Activated naive CD8-positive, alpha-beta T cell treated with anti-CD3 and anti-CD28 coated beads, Interleukin-2, amount 50 U/mL, for 24 hours (primary cell): ENCODE measurements at places on chromosomes 7 and 10.

GRCh38 chr10:32207544-32207943 lies 139.4 kb downstream of the EPC1 start:
- DNase-seq: peak; percentile 59

DNA sequence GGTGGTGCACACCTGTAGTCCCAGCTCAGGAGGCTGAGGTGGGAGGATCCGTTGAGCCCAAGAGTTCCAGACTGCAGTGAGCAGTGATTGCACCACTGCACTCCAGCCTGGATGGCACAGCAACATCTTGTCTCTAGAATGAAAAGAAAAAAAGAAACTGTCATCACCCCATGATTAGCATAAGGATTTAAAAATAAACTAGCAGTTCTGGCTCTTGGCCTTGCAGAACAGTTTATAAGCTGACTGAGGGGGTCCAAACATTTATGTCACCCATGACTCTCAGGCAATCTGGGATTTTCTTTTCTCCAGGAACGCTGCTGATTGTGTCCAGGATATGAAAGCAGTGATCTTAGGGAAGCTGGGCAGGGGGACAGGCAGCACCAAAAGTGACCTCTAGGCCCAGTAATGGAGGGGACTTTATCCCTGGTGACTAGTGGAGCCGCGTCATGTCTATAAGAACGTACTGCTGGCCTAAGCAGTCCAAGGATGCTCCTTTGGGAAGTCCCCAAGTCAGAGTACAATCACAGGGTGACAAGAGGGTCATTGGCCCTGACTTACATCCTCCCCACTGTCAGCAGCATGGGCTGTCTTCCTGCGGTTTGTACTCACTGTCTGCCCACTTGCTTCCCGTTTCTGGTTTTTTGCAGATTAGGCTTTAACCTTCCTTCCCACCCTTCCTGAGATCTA lies 177.4 kb downstream of the ARHGAP12 start:
- no peak for DNase-seq

- DNase-seq: no peak
These were observed 8.0 kb downstream of the GRIFIN start for GRCh38 chr7:2468227-2468626.

DNA sequence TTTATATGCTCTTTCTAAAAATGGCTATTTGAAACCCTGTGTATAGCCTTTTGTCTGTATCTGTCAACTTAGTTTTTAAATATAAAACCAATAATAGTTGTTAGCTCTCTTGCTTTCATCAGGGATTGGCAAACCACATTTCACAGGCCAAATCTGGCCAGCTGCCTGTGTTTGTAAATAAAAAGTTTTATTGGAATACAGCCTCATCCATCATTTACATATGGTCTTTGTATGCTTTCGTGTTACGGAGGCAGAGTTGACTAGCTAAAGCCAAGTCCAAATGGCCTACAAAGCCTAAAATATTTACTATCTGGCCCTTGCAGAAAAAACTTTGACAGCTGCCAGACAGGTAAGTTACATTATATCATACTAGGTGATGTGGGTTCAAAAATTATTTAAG lies 235.0 kb downstream of the BICC1 start:
- no peak for DNase-seq

- DNase-seq: no peak
These were observed 257.1 kb downstream of the CAMK1D start for GRCh38 chr10:12606461-12606860.

DNA sequence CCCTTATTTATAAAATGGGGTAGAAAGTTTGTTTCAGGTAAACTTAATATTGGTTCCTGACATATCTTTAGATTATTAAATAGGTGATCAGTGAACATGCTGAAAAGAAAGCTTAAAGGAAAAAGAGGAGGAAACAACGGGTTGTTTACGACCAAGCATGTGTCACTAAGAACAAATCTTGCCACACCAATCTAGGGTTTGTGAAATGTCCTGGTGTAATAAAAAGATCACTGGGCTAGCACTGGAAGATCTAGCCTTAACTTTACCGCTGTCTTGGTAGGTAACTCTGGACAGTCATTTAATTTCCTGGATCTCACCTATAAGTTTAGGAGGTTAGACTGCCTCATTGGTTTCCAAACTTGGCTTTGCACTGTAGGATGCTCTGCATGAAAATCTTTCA lies 19.0 kb downstream of the VPS26A start:
- no peak for DNase-seq

GRCh38 chr10:119395280-119396007 lies 147.1 kb downstream of the RGS10 start:
- no peak for DNase-seq

GRCh38 chr10:7788639-7789286 lies 786 bp downstream of the ATP5F1C start:
- no peak for DNase-seq

GRCh38 chr7:69597278-69598076 lies 798 bp upstream of the AUTS2 start:
- DNase-seq: peak; percentile 14

DNA sequence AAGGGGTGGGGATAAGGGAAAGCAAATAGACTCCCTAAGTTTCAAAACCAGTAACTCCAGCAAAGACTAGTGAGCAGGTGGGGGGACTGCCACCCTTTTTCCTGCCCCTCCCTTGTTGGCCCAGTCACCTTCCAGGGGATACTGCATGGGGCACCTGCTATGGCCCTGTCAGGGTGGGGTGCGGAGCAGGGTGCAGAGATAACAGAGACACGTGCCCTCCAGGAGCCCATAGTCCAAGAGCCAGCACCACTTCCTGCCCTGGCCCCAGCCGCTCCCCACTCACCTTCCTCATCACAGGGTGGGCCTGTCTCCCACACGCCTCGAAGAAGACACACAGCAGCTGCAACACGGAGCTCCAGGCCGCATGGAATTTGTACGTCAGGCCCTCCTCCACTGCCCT lies 20.6 kb downstream of the RRP12 start:
- DNase-seq: no peak

- DNase-seq: no peak
These were observed 239.6 kb upstream of the KLF14 start for GRCh38 chr7:130973637-130974036.

DNA sequence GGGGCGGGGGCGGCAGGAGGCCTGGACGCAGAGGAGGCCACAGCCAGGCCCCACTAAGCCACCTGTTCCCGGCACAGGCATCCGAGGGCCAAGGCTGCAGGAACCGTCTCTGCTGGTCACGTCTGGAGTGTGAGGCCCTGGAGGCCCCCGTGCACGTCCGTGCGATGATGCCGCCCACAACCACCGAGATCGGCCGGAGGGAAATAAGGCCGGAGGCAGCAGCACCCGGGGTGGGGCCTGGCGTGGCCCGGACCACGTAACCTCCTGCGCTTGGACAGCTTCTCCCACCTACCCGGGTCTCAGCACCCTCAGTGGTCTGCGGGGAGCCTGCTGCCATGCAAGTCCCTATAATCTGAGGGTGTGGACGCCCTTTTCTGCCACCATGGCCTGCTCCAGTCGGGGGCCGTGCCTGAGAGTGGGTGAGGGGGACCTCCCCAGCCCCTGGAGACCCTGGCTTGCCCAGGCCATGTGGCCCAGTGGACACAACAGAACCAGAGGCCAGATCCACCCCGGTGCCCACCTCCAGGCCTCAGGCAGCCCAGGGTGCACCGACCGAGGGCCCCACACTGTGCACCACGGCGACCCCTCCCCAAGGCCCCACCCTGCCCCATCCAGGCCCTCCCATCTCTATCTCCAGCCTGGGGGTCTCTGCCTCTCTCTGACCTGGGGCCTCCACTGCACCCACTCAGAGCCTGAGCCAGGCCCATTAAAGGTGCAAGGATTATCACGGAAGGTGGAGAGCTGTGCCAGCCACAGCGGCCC lies 83.1 kb downstream of the PDGFA start:
- DNase-seq: no peak

- no peak for DNase-seq
These were observed 32.3 kb downstream of the RPS24 start for GRCh38 chr10:78066012-78066411.

DNA sequence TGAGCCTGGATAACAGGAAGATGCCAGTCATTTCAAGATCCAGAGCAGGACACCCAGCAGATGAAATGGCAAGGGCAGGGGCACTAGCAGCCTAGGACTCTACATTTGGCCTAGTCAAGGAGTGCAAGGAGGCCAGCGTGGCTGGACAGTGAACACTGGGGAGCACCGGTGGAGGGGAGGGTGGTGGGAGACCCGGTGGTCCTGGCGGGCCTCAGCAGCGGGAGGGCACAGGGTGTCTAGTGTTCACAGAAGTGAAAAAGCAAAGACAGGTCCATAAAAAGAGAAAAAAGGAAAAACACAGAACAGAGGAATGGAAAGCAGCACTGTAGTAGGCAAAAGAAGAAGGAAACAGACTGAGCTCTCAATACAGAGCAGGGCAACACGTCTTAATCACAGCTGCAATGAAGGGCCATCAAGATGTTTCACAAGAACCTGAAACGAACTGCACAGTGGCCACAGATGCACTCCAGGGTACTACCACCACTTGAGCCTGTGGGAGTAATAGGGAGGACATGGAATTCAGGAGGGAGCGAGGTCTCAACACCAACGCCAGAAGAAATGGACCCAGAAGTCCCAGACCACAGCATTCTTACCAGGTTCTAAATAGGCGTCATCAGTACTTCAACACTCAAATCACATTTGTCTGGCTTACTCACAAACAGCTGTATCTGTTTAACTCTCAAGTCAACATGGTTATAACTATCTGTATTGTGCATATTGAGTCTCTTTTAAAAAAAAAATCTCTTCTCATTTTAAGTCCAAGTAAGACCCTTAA lies 573.7 kb downstream of the PARD3 start:
- DNase-seq: no peak

GRCh38 chr7:112140600-112140999 lies 65.6 kb downstream of the DOCK4 start:
- DNase-seq: no peak

- no peak for DNase-seq
These were observed 23.8 kb upstream of the IFIT2 start for GRCh38 chr10:89278034-89278535.

GRCh38 chr7:37921876-37922275 lies 1.4 kb downstream of the EPDR1 start:
- DNase-seq: no peak

DNA sequence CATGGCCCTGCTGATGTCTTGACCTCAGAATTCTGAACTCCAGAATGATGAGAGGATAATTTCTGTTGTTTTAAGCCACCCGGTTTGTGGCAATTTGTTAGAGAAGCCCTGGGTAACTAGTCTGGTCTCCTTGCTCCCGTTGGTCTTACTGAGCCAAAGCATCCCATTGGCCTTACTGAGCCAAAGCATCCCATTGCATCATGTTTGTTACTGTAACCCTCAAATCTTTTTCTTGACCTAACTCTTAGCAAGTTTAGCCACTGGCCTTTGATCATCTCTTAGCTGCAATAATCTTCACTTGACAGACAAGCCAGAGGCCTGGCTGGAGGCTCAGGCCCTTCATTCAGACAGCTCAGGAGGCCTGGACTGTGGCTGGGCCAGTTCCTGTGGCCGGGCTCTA lies 21.8 kb downstream of the TBXAS1 start:
- DNase-seq: no peak

DNA sequence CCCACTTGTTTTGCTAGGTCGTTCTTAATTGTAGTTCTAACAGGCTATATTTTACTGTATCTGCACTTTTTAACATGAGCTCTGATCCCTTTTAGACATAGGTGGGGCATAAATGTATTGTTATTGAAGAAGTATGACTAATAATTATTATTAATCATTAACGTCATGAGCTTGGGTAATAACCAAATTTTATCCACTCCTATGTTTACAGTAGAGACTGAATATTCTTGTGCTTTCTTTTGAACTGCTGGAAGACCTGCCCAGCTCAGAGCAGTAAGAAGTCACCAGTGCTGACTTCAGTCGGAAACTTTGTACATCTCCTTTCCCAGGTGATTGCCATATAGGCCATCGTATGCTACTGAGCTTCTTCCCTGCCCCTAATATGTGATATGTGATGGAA lies 18.7 kb downstream of the PKD2L1 start:
- DNase-seq: no peak

GRCh38 chr10:128475686-128476367 lies 349.6 kb upstream of the MKI67 start:
- DNase-seq: no peak

DNA sequence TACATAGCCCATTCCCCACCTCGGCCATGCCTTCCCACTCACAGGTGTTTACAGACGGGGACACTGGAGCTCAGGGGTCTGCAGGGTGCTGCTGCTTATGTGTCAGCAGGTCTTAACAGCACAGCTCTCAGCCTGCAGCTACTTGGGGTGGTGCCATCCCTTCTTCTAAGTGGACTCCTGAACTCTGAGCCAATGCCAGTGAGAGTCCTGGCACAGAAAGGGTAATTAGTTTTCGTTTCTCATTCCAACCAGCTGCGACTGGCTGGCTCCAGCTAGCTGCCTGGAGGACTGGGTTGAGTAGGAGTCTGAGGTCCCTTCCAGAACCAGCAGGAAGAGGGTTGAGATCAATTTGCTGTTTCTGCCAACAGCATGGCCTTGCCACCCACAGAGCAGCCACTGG lies 88.3 kb upstream of the AGK start:
- DNase-seq: no peak

DNA sequence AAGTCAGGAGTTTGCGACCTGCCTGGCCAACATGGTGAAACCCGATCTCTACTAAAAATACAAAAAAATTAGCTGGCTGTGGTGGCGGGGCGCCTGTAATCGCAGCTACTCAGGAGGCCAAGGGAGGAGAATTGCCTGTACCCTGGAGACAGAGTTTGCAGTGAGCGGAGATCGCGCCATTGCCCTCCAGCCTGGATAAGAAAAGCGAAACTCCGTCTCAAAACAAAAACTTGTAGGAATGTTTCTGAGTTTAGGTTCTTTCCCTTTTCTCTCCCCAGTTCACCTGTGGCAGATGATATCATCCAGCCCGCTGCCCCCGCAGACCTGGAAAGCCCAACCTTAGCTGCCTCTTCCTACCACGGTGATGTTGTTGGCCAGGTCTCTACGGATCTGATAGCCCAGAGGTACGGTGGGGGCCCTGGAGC lies 138.8 kb upstream of the BTBD16 start:
- DNase-seq: no peak

GRCh38 chr7:30740417-30741181 lies 11.3 kb upstream of the INMT start:
- DNase-seq: peak; percentile 82

- DNase-seq: no peak
These were observed 23.6 kb downstream of the VIPR2 start for GRCh38 chr7:159121068-159121467.

DNA sequence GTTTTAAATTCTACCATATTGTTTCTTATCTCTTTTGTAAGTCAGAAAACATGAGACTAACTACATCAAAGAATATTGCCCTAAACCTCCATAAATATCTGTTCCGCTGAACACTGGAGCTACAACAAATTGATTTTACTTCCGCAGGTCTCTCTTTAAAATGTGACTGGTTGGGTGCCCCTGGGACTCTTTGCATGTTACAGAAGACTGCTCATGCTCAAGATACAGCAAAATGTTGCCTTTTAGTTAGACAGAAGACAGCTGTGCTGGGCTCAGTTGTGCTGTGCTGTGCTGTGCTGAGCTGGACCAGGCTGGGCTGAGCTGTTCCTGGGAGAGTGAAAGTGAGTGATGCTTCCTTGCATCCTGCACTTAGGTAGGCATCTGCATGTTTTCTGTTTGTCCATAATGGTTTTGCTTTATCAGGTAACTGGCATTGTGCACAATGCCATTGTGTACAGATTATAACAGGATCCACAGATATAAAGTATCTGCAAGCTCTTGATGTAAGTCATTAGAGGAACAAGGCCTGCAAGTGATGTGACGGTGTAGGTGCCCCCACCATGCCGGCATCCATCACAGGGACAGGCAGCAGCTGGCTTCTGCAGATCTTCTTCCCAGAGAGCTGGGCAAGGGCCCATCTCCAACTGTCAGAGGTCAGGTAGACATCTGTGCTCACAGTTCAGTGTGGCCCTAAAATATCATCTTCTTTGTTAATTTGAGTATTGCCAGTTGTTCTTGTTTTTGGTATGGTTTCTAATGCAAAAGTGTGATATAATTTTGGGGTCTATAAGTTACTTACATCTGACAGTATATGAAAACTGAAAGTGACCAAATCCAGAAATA lies 972.5 kb upstream of the CELF2 start:
- DNase-seq: no peak
